Subcutaneous preadipocyte (primary cell): ENCODE measurements at places on chromosomes 5 and 9. TPM values are rescaled to one million over a fixed set of nuclear protein-coding genes. Genes with fewer than 3 reads are reported as not detected.

Gene OR1Q1
- not detected in 2 replicates for total RNA-seq

Gene FIBCD1
- 1.8 and 2.2 TPM in 2 replicates for total RNA-seq

Gene LARP1
- 113 and 173 TPM in 2 replicates for total RNA-seq

Gene GCNT1
- 11.8 and 17.8 TPM in 2 replicates for total RNA-seq

Gene ADAMTS2
- total RNA-seq: 37.9 and 39.7 TPM in 2 replicates

Gene PROB1
- total RNA-seq: 0.73 and 1.8 TPM in 2 replicates

Gene FAM200C
- total RNA-seq: 2.9 and 3.9 TPM in 2 replicates

Gene MAN2A1
- 43.0 and 67.2 TPM in 2 replicates for total RNA-seq

Gene MTX3
- 9.6 and 11.5 TPM in 2 replicates for total RNA-seq

Gene IL5
- not detected in 2 replicates for total RNA-seq

Gene SDHA
- 107 and 124 TPM in 2 replicates for total RNA-seq

Gene SOX30
- total RNA-seq: under 0.01 TPM in 1 of 2 replicates, not detected in the other

Gene SPATA31C1
- total RNA-seq: not detected in 2 replicates

Gene IFNE
- total RNA-seq: 5.9 and 10.6 TPM in 2 replicates

Gene SHISAL2B
- total RNA-seq: not detected in 2 replicates

Gene LECT2
- not detected in 2 replicates for total RNA-seq

Gene NDOR1
- total RNA-seq: 6.2 and 8.4 TPM in 2 replicates

Gene IL4
- total RNA-seq: not detected in 2 replicates

Gene SHB
- 9.9 and 17.8 TPM in 2 replicates for total RNA-seq

Gene ACTBL2
- under 0.01 TPM in 1 of 2 replicates, not detected in the other for total RNA-seq

Gene NUDT12
- 11.4 and 13.1 TPM in 2 replicates for total RNA-seq
